ENCODE measurements at places on chromosomes 7 and 10.

DNA sequence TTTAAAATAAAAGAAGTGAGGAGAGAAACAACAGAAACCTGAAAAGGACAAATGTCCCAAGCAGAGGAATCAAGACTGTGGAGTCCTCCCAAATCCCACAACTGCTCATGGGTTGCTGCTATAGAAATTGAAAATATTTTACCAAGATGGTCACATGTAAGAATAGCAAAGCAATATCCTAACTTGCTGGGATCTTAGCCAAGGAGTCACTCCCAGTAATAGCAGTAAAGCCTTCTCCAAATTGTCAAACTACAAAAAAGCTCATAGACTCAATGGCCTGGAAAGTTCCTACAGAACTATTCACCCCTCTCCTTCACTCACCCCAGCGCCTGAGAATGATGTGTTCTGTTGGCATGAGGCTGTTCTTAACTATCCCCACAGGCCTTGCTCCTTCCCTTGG is 186.5 kb downstream of the ELMO1 start:
- no peak for DNase-seq

DNA sequence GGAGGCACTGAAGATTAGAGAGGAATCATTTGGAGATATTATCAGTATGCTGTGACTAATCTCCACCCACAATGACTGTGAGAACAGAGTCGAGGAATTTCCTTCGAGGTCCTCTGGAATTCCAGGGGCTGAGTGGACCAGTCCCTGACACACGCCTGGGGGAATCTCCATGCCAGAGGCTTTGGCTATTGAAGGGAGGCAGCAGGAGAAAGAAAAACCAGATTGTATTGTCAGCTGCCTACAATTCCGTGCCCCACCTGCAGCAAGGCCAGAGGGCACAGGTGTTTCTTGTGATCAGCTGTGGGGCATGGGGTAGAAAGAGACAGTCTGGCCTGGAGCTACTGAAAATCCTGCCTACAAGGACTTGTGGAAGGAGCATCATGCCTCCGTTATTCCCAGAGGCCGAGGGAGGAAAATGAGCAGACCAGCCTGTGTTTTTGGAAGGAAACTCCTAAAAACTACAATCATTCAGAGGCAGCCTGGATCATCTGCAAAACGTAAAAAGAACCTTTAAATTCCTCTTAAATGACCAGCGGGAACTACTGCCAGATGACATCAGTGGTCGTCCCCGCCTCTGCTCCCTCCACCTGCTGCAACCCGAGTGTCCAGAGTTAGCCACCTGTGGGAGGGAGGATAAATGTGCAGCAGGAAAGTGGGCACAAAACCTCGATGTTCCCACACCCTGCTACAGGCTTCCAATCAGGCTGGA is 25.4 kb upstream of the ANK3 start:
- no peak for DNase-seq

- DNase-seq = no peak
These were observed 42.9 kb upstream of the MET start for GRCh38 chr7:116629051-116629463.

DNA sequence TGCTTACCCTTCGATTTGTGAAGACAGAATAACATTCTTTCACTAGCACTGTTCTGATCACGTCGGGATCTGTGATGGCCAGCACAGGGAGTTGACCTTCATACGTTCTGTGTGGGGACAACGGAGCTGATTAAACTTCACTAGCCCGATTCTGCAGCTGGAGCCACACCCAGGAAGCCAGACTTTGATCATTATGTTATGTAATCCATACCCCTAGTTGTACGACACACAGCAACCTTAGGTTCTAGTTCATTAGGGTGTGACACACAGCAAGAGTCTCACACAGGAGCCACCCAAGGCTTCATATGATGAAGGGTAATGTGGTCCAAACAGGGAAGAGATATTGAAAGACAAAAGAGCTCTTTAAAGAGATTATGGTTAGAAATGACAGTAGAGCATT is 7.2 kb downstream of the CYP3A5 start:
- DNase-seq = no peak

DNA sequence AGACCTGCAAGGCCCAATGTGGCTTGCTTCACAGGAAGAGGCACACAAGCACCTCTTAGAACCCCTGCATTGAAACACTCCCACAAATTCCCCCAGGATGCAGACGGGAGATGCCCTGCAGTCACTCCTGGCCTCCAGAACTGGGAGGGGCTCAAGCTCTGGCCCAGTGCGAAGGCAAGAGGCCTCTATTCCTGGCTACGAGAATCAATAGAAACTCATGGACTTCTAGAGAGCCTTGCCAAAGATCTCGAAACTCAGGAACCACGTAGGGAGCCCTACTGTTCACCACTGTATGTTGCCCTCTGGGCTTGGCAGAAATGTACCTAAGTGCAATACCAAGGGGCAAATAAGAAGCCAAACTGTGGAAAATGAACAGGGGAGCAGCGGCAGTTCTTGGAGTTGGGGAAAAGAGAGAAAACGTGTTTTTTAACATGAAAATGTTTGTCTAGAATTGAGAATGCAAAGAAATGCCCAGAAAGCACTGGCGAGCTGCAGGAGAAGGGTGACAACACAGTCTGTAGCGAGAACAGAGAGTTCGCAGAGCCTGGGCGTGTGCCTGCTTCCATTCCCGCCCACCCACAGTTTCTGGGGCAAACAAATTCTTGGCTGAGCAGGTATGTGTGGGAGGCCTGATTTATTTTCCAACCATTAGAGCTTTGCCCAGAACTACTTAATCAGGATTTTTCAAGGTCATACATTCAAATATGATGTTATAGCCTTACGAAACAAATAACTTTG is 260.5 kb upstream of the KLF14 start:
- DNase-seq = no peak

DNA sequence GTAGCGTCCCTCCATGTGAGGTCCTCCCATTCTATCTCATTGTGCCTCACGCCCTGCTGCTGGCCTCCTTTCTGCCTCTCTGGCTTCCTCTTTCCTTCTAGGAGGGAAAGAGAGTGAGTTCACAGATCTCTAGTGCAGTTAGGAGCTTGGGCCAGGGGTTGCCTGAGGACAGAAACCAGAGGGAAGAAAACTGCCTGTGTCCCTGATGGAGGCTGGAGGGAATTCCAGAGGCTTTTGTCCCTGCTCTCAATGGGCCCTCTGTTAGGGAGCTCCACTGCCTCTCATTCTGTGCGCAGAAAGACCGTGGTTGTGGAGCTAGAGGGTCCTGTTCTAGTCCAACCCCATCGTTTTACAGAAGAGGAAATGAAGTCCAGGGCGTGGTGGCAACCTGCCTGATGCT is 4.6 kb downstream of the MARVELD1 start:
- no peak for DNase-seq

DNA sequence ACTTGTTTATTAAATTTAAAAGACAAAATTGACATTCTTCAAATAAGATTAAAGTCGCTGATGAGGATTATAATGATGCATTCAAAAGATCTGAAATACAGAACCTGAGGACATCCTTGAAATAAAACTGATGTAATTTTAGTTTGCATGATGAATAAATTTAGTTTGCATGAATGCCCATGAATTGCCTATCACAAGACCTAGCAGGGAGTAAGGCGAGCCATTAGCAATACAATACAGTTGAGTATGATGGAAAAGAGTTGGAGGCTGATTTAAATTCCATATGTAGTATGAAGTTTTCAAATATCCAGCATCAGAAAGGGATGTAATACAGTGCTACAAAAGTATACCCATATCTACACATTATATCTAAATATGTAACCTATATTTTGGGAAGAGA is 321.3 kb downstream of the CACNA2D1 start:
- DNase-seq = no peak

- DNase-seq = no peak
These were observed 26.1 kb upstream of the BHLHA15 start for GRCh38 chr7:98185101-98185500.

Data from GM20000 (cell line).